Cerebellum (tissue), 4 donors: ENCODE measurements at places on chromosomes 16 and 17.

- DNase-seq, result peak; percentile 75
Observed at GRCh38 chr17:52024300-52024870, 134.1 kb downstream of the CA10 start.

DNA sequence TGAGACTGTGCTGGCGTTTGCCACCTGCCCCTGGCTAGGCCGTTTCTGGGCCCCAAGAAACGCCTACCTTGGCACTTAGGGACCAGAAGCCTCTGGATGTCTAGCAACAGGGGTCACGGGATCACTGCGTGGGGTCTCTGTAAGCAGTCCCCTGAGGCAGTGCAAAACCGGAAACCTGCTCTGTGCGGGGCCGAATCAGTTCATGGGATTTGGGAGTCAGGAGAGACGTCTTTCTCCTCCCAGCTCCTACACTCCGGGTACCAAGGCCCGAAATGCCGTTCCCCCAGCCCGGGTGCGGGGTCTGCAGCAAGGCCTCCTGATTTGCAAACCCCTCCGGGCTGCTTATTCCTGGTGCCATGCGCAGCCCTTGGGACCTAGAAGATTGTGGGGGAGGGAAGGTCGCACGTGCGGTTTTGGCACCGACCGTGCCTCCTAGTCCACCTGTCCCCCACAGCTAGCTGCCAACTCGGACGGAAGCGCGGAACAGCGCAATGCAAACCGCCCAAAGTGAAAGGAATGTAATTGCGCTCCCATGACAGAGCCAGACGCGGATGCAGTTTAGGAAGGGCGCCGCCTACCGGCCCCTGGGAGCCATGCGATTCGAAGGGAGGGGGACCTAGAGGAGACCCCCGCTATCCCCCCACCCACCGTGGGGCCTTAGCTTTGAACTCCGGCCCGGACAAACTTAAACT is 6.5 kb downstream of the IRX5 start:
- no peak for DNase-seq

GRCh38 chr16:49674351-49674851 is 181.5 kb downstream of the ZNF423 start:
- DNase-seq, result no peak

DNA sequence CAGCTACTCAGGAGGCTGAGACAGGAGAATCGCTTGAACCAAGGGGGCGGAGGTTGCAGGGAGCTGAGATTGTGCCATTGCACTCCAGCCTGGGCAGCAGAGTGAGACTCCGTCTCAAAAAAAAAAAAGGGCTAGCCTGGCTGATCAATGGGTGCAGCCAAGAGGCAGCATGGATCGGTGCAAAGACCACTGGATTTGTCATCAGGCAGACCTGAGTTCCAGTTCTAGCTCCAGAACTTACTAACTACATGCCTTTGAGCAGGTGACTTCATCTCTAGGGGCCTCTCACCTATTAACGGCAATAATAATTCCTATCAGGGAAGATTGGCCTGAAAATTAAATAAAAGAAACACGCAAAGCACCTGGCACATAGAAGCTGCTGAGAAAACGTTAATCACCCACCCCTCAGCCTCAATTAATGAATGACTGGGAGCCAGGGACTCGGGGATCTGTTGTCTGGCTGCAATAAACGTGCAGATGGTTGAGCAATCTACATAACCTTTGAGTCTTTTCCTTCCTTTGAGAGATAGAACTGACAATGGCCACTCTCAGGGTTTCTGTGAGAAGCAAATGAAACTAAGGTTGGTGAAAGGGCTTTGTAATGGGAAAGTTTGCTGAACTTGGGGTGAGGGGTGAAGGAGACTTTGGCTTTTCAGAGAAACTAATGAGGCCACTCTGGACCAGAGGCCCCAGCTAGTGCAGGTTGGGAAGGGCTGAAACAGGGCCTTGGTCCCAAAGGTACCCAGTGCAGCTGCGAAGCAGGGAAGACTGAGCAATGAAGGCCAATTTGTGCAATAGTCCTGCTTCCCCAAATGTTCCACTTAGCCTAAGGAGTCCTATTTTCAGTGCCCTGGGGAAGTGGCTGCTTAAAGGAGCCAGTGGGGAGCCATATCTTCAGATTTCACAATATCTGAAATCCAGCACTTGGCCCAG is 7.6 kb downstream of the SEZ6L2 start:
- no peak for DNase-seq

DNA sequence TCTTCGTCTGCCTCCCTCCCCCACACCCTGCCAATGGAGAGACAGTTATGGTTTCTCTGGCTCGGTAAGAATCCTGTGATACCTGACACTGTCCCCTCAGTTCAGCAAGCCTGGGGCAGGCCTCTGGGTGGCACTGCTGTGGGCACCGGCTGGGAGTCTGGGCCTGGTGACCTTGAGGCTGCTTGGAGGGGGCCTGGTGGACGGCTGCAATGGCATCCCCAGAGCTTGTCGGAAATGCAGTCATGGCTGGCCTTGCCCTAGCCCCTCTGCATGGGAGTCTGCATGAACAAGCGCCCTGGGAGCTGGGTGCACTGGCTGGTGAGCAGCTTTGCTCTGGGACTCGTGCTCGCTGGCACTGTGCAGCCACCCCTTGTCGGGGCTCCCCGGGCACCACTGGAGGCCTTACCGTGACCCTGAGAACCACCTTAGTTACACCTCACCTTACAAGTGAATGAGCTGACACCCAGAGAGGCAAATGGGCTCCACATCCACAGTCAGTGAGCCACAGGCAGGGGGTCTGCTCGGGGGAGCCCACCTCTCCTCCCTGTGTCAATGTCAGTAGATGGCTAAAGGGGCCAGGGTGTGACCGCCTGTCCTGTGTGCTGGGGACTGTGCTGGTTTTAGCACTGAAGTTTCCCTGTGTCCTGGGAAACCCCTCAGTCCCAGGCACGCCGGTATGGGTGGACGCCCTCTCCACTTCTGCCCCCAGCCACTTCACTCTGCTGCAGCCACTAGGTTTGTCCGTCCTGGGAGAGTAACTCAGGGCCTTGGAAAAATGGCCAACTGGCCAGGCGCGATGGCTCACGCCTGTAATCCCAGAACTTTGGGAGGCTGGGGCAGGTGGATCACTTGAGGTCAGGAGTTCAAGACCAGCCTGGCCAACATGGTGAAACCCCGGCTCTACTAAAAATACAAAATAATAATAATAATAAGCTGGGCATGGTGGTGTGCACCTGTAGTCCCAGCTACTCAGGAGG is 1.4 kb downstream of the LGALS3BP start:
- no peak for DNase-seq

- DNase-seq, result no peak
Observed at GRCh38 chr17:72206376-72206775, 85.6 kb downstream of the SOX9 start.

DNA sequence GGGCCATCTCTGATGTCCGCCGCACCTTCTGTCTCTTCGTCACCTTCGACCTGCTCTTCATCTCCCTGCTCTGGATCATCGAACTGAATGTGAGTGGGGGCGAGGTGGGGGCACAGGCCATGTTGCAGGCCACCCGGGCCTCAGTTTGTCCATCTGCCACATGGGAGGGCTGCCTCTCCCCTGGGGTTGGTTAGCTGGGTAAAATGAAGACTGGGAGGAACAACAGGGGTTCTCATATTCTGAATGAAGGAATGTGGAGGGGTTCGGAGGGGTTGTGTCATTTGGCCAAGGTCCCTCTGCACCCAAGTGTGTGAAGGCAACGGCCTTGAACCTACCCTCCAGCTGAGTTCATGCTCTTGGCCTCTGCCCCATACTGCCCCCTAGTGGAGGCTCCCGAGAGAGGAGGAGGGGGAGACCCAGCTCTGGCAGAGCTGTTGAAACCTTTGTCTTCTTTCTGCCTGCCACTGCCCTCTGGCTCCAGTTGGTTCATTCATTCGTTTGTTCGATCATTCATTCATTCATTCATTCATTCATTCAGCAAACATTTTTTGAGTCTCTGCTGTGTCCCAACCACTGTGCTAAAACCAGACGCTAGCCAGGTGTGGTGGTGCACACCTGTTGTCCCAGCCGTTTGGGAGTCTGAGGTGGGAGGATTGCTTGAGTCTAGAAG is 11.4 kb upstream of the TCAP start:
- peak; percentile 58 for DNase-seq

GRCh38 chr16:9976601-9977000 is 205.6 kb downstream of the GRIN2A start:
- no peak for DNase-seq

DNA sequence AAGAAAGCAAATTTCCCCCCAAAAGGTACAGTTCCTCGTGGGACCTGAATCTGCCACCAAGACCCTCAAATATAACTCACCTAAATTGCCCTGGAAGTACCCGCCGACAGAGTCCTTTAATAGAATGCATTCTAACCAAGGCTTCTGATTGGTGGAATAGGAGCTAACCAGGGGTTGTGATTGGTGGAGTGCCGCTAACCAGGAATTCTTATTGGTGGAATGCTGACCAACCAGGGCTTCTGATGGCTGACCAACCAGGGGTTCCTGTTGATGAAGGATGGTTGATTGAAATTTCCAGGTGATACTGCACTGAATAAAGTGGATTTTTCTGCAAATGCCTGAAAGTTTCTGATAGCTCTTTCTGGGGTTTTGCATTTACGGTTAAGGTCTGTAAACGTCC is 6.5 kb downstream of the TFAP4 start:
- no peak for DNase-seq

DNA sequence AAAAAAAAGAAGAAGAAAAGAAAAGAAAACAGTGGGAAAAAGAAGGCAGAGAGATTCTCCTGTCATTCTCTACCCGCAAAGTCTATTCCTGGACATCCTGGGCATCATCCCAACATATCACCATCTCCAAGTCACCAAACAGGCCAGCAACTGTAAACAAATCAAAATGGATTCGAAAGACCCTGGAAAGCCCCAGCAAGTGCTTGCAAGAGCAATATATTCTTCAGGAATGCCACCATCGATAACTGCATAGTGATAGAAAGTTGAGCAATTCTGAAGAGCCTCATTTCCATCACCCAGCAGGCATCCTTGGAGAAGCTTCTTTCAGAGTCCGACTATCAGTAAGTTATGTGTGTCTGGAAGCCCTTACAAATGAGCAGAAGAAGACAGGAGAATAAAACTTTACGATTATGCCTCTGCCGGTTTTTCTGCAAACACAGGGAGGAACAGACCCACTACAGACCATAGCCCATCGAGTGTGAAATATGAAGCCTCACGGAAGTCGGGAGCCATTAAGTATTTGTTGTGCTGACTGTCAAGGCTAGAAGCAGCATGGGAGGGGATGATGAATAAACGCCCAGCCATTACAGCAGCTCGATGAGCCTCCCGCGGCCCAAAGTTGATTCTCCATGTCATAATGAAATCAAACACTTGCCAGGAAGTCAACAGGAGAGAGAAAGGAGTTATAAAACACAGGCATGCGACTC is 64.5 kb upstream of the SEC14L1 start:
- DNase-seq, result no peak

DNA sequence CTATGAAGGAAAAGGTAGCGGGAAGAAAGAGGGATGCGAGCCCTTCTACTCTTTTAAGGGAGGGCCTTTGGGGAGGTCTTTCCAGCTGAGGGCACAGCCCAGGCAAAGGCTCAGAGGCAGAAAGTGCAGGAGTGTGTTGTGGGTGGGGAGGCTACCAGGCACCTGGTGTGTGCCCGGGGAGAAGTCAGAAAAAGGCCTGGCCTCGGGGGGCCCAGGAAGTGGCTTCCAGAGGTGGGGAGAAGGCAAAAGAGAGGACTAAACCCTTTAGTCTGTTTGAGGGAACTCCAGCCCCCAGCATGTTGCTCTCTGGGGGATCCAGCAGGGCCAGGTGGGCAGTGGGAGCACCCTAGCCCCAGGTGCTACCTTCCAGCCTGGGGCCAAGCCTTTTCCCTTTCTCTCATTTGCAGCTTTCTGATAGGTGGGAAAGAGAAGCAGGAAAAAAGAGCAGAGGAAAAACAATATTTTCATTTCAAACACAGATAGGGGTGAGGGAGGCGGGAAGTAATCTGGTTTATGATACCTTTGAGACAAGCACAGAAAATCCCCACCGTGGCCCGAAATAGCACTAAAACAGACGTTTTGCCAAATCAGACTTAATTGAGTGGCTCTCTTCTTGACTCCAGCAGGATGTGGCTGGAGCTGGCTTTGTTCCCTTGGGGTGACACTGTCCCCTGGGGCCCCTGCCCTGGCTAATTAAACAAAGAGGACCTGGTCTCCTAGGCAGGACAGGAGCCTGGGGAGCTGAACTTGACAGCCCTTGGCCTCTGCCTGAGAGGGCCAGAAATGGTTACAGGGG is 10.4 kb downstream of the RAI1 start:
- DNase-seq, result no peak

DNA sequence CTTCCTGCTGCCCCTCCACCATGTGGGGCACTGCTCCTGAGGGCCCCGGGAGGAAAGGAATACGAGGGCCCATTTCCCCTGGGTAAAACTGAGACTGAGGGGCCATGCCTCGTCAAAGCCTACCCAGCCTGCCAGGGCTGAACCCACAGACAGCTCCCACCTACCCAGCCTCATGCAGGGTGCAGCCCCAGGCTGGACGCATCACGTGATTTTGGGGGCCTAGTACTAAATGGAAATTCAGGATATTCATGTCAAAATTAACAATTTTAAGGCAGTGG is 3.4 kb upstream of the OSGIN1 start:
- DNase-seq, result no peak

- DNase-seq, result no peak
Observed at GRCh38 chr16:68707340-68708152, 29.5 kb upstream of the CDH1 start.

DNA sequence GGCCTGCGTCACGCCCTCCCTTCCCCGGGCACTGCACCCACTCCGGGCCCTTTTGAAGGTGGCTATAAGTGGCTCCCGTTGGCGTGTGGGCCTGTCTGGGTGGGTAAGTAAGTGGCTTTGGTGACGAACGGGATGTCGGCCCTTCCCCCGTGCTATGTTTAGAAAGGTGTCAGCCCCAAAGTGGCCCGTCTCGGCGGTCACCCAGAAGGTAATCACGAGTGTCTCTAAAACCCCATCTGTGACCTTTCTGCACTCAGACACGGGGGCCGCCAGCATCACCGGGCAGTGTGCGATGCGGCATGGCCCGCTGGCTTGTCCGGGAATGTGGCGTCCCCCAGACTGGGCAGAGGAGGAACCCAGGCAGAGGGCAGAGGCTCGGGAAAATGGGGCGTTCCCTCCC is 88.2 kb downstream of the IRX5 start:
- no peak for DNase-seq

GRCh38 chr16:2813771-2814221 is 3.2 kb upstream of the PRSS21 start:
- DNase-seq, result no peak

DNA sequence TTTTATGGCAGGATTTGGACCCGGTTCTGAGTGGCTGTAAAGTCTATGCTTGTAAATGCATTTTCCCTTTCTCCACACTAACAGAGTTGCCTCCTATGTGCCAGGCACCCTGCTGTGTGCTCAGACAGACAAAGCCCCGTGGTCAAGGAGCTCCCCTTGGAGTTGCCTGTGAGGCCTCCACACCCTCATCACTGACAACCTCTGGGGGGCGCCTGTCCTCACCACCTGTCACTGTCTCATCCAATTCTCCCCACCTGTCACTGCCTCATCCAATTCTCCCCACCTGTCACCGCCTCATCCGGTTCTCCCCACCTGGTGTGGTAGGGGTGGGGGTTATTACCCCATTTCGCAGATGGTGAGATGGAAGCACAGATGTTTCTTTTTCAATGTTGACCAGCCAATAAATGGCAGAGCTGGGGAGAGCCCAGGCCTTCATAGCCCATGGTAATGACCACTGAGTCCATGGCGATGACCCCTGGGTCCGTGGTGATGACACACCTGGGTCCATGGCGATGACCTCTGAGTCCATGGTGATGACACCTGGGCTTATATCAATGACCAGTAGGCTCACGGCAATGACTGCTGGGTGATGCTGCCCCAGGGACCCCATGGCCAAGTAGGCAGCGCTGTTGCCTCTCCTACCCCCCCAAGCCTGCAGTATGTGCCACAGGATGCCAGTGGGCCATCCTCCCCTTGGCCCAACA is 150.1 kb downstream of the IRF8 start:
- no peak for DNase-seq

- no peak for DNase-seq
Observed at GRCh38 chr17:48132385-48132784, 24.8 kb downstream of the SNX11 start.
